ENCODE measurements at places on chromosomes 2 and 18.

DNA sequence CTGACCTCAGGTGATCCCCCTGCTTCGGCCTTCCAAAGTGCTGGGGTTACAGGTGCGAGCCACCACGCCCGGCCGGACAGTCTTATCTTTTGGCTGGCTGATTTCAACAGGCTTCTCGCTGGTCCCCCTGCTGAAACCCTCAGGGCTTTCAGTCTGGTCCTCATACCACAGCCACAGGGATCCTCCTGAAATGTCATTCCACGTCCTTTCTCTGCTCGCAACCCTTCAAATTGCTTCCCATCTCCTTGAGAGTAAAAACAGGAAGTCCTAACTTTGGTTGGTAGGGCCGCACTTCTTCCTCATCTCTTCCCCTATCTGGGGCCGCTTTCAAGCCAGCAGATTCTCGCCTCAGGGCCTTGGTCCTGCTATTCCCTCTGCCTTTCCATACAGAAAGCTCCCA, 1.4 kb upstream of the CAB39 start:
- DNase-seq = no peak

DNA sequence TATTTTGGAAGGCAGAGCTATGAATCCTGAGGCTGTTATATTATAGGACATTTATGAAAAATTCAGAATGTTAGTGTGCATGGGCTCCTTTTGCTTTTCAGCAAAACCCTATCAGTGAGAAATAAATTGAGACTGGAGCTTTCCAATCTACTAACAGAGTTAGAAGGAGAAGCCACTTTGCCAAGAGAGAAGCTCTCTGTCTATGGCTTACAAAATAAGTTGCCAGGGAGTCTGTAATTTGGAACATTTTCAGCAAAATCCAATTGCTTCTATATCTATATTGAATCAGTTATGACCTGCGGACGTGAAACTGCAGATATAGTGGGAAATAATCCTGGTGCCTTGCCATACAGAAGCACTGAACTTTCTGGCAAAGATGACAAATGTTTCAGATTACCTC, 279.3 kb downstream of the CDH19 start:
- DNase-seq = no peak

GRCh38 chr2:28567061-28567471, 71.2 kb downstream of the PLB1 start:
- DNase-seq = no peak

DNA sequence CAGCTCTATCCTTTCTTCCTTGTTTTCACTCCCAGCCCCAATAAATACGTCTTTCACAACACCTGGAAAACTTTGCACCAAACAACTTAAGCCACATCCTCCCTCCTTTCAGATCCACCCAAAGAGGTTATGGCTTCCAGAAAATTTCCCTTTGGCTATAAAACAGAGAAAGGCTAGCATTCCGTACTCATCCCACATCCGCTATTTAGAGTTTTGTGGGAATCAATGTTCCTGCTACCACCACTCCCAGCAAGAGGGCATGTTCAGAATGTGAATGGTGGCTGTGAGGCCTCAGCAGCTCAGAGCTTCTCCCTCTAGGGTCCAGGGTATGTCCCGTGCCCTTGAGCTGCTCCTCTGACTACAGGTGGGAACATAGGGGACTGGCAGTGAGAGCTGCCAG, 214.6 kb downstream of the NCK2 start:
- no peak for DNase-seq

- no peak for DNase-seq
Observed at GRCh38 chr2:128538396-128538795, 219.7 kb upstream of the HS6ST1 start.

- no peak for DNase-seq
Observed at GRCh38 chr18:70024829-70025228, 77.2 kb upstream of the CD226 start.

DNA sequence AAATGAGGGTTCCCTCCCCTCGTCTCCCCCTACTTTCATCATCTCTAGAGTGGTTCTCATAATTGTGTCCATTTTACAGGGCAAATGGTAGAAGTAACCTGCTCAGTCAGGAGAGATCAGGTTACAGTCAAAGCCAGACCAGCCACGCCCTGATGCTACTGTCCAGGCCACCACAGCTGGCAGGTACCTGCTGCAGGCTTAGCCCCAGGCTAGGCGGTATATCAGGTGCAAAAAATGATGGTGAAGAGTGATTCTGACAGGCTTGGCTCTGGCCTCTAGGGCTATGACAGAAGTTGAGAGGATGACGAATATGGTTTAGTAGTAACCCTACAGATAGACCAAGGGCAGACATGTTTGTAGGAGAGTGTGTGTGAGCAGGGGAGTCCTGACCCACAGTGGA, 67.1 kb downstream of the HAUS1 start:
- no peak for DNase-seq

- DNase-seq = peak; percentile 81
Observed at GRCh38 chr2:64998658-64999061, 9.5 kb downstream of the SLC1A4 start.

DNA sequence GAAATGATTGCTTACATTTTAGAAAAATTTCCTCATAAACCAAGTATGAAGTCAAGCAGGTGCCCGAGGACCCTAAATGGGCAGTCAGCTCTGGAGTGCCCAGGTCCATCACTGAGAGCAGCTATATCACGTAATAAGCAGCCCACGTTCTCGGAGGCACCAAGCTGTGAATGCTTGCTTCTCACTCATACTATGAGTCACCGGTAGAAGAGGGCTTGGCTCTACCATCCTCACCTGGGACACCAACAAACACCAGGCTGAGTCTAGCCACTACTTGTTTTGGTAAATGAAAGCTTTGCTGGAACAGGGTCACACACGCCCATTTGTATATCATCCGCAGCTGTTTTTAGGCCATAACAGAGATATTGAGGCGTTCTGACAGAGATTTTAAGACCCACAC, 207.5 kb downstream of the SEPTIN10 start:
- no peak for DNase-seq

Measured in adipocyte (in vitro differentiated cells).